ENCODE measurements at places on chromosomes 5 and 9. TPM values are rescaled to one million over a fixed set of nuclear protein-coding genes. Genes with fewer than 3 reads are reported as not detected.
A peak's percentile ranks its signal among the peaks of the same experiment; 100 is the strongest.

GNPDA1 gene
- total RNA-seq = 55.1 TPM

PLK2 gene
- total RNA-seq = 531 TPM

ADRB2 gene
- 0.42 TPM for total RNA-seq

GADD45G gene
- total RNA-seq = 1.0 TPM

DNA sequence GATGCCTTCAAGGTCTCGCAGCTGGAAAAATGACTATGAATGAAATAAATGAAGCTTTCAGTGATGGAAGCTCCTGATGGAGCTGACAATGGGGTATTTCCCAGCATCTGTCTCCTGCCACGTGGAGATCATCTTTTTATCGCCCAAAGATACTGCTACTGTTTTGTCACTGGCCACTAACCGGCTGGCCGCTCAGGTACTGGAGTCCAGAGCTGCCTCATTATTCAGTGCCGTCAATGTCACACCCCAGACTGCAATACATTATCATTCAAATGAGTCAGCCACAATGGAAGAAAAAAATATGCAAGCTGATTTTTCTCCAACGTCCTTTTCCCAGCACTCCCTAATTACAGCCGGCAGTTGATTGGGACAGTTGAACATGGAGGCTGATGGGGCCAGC lies 280.4 kb downstream of the ZSWIM6 start:
- no peak overlapping the region for H3K27ac ChIP-seq
- DNase-seq = no peak
- H3K36me3 ChIP-seq = no peaks in the 10 kb centered on the region
- peaks cover 3% of the 10 kb centered on the region for H3K4me1 ChIP-seq
- peaks cover 4% of the 10 kb centered on the region for H3K27me3 ChIP-seq

- H3K4me1 ChIP-seq = no peaks in the 10 kb centered on the region
- DNase-seq = no peak
- H3K36me3 ChIP-seq = peaks cover 2% of the 10 kb centered on the region
- no peak overlapping the region for H3K27ac ChIP-seq
- H3K27me3 ChIP-seq = peaks cover 4% of the 10 kb centered on the region
These were observed 6.6 kb upstream of the ADGRD2 start for GRCh38 chr9:124443625-124444024.

- H3K27me3 ChIP-seq = no peaks in the 10 kb centered on the region
- no peaks in the 10 kb centered on the region for H3K36me3 ChIP-seq
- peaks cover 53% of the 10 kb centered on the region for H3K4me1 ChIP-seq
- no peak for DNase-seq
- no peak overlapping the region for H3K4me3 ChIP-seq
- no peak overlapping the region for H3K27ac ChIP-seq
These were observed 227.3 kb downstream of the DCP2 start for GRCh38 chr5:113203916-113204315.

GRCh38 chr5:6592601-6593000 lies 40.2 kb downstream of the NSUN2 start:
- no peak for DNase-seq
- no peaks in the 10 kb centered on the region for H3K4me1 ChIP-seq
- H3K27me3 ChIP-seq = peaks cover 6% of the 10 kb centered on the region
- H3K36me3 ChIP-seq = peaks cover 20% of the 10 kb centered on the region
- H3K4me3 ChIP-seq = no peak overlapping the region
- H3K27ac ChIP-seq = no peak overlapping the region

- H3K4me1 ChIP-seq = peaks cover 19% of the 10 kb centered on the region
- H3K27me3 ChIP-seq = no peaks in the 10 kb centered on the region
- H3K27ac ChIP-seq = no peak overlapping the region
- DNase-seq = no peak
These were observed 204.1 kb downstream of the CD180 start for GRCh38 chr5:66992547-66992946.

GRCh38 chr9:130640681-130641080 lies 23.7 kb upstream of the PRDM12 start:
- no peak overlapping the region for H3K4me3 ChIP-seq
- H3K36me3 ChIP-seq = no peaks in the 10 kb centered on the region
- H3K27me3 ChIP-seq = no peaks in the 10 kb centered on the region
- H3K27ac ChIP-seq = no peak overlapping the region
- no peak for DNase-seq

DNA sequence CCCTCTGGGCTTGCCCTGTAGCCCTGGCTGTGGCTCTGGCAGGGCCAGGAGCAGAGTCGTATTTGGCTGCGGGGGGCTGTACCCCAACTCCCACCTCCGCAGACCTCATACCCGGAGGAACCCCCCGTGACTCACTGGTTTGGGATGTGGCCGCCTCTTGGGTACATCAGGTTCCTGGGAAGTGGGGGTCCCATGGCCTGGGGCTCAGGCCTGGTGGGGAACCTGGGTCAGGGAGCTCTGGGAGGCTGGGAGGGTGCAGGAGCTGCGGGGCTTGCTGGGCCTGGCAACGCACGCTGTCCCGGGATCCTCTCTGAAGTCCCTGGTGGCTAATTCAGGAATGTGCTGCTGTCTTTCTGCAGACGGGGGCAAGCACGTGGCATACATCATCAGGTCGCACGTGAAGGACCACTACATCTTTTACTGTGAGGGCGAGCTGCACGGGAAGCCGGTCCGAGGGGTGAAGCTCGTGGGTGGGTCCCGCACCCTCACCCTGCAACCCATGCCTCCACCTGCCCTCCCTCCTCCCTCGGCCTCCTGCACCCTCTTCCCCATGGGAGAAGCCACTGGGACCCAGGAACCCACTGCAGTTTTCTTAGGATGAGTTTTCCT lies 2.4 kb downstream of the LCN1 start:
- H3K36me3 ChIP-seq = no peaks in the 10 kb centered on the region
- DNase-seq = no peak
- no peaks in the 10 kb centered on the region for H3K27me3 ChIP-seq
- H3K4me3 ChIP-seq = no peak overlapping the region

GRCh38 chr9:129595903-129596540 lies 24.9 kb downstream of the C9orf50 start:
- H3K27ac ChIP-seq = peak overlapping the region; percentile 90
- peaks cover 56% of the 10 kb centered on the region for H3K4me1 ChIP-seq
- peak overlapping the region; percentile 69 for H3K4me3 ChIP-seq
- no peak for DNase-seq

DNA sequence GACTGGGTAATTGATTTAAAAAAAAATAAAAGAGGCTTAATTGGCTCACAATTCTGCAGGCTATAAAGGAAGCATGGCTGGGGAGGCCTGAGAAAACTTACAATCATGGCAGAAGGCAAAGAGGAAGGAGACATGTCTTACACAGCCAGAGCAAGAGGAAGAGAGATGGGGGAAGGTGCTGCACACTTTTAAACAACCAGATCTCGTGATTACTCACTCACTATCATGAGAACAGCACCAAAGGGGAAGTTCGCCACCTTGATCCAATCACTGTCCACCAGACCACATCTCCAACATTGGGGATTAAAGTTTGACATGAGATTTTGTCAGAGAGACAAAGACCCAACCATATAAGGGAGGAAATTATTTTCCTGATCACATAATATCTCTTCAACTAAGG lies 138.8 kb upstream of the NR4A3 start:
- H3K27me3 ChIP-seq = no peaks in the 10 kb centered on the region
- H3K36me3 ChIP-seq = peaks cover 3% of the 10 kb centered on the region
- no peak overlapping the region for H3K4me3 ChIP-seq
- no peak overlapping the region for H3K27ac ChIP-seq
- peaks cover 4% of the 10 kb centered on the region for H3K4me1 ChIP-seq

DNA sequence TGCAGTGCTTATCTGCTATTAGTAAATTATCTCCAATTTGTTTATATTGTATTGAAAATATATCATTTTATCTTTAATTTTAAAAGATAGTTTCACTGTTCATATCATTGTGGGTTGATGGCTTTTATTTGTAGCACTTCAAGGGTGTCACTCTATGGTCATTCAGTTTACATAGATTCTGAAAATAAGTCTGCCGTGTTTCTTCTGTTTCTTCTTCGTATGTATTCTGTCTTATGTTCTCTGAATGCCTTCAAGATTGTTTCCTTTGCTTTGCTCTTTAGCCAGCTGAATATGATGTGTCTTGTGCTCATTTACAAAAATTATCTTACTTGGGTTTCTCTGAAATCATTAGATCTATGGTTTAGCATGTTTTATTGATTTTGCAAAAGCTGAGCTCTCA lies 359.9 kb downstream of the CYLC2 start:
- no peak for DNase-seq
- no peak overlapping the region for H3K27ac ChIP-seq
- no peak overlapping the region for H3K4me3 ChIP-seq
- H3K4me1 ChIP-seq = no peaks in the 10 kb centered on the region
- H3K36me3 ChIP-seq = peaks cover 4% of the 10 kb centered on the region
